Natural killer cell (primary cell): ENCODE measurements at places on chromosomes 4 and X.
A peak's percentile ranks its signal among the peaks of the same experiment; 100 is the strongest.

GRCh38 chr4:78162821-78163220, 105.7 kb downstream of the FRAS1 start:
- H3K4me1 ChIP-seq = peaks cover 10% of the 10 kb centered on the region
- no peaks in the 10 kb centered on the region for H3K36me3 ChIP-seq
- peaks cover 16% of the 10 kb centered on the region for H3K27me3 ChIP-seq
- DNase-seq = no peak
- H3K4me3 ChIP-seq = no peak overlapping the region

GRCh38 chr4:156336511-156336910, 382.8 kb upstream of the CTSO start:
- no peaks in the 10 kb centered on the region for H3K36me3 ChIP-seq
- no peak overlapping the region for H3K4me3 ChIP-seq
- H3K4me1 ChIP-seq = no peaks in the 10 kb centered on the region
- no peak for DNase-seq
- H3K27me3 ChIP-seq = no peaks in the 10 kb centered on the region

DNA sequence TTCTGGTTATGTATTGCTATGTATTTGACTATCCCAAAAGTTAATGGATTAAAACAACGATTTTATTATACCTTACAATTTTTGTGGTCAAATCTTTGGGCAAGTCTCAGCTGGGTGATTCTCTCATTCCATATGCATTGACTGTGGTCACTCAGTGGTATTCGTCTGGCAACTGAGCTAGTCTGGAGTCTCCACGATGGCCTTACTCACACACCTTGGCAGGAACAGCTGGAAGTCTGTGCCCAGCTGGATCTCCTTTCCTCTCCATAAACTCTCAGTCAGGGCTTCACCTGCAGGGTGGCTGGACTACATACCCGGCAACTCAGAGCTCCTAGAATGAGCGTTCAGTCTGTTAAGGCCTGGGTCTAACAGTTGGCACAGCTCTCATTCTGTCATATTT, 141.1 kb upstream of the WDFY3 start:
- no peak overlapping the region for H3K27ac ChIP-seq
- no peak overlapping the region for H3K4me3 ChIP-seq
- DNase-seq = no peak
- no peaks in the 10 kb centered on the region for H3K4me1 ChIP-seq

GRCh38 chr4:15427701-15428100, at the start of gene C1QTNF7:
TSS of gene C1QTNF7 (plus strand) at chr4:15428033. CDS start at chr4:15435744, 7,711 bp downstream.
- no peak within 1 kb of the TSS for H3K4me3 ChIP-seq
- no peak for DNase-seq
- H3K36me3 ChIP-seq = no peaks in the 10 kb centered on the region
- H3K27ac ChIP-seq = no peak within 1 kb of the TSS
- no peaks in the 10 kb centered on the region for H3K27me3 ChIP-seq
- H3K4me1 ChIP-seq = no peaks in the 10 kb centered on the region

- no peaks in the 10 kb centered on the region for H3K4me1 ChIP-seq
- H3K4me3 ChIP-seq = no peak overlapping the region
- no peaks in the 10 kb centered on the region for H3K36me3 ChIP-seq
Measured at GRCh38 chr4:3317656-3318211, 24.9 kb downstream of the RGS12 start.

DNA sequence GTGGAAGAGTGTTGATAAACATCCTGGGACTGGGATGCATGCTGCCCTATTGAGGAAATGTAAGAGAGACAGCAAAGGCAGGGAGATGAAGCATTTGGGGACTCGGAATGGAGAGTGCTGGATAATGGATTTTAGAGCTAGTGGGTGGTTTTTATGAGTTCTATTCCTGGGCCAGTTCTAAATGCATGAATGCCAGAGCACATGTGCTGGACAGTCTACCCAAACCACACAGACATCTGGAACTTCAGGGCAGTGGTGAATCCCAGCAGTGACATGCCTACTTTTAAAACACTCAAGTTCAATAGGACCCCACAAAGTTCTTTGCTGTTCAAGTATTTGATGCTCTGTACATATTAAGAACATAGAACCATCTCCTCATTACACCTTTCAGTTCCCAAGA, 133.9 kb downstream of the CBR4 start:
- peaks cover 7% of the 10 kb centered on the region for H3K4me1 ChIP-seq
- H3K4me3 ChIP-seq = no peak overlapping the region
- peaks cover 4% of the 10 kb centered on the region for H3K27me3 ChIP-seq
- H3K27ac ChIP-seq = no peak overlapping the region
- no peak for DNase-seq
- no peaks in the 10 kb centered on the region for H3K36me3 ChIP-seq

DNA sequence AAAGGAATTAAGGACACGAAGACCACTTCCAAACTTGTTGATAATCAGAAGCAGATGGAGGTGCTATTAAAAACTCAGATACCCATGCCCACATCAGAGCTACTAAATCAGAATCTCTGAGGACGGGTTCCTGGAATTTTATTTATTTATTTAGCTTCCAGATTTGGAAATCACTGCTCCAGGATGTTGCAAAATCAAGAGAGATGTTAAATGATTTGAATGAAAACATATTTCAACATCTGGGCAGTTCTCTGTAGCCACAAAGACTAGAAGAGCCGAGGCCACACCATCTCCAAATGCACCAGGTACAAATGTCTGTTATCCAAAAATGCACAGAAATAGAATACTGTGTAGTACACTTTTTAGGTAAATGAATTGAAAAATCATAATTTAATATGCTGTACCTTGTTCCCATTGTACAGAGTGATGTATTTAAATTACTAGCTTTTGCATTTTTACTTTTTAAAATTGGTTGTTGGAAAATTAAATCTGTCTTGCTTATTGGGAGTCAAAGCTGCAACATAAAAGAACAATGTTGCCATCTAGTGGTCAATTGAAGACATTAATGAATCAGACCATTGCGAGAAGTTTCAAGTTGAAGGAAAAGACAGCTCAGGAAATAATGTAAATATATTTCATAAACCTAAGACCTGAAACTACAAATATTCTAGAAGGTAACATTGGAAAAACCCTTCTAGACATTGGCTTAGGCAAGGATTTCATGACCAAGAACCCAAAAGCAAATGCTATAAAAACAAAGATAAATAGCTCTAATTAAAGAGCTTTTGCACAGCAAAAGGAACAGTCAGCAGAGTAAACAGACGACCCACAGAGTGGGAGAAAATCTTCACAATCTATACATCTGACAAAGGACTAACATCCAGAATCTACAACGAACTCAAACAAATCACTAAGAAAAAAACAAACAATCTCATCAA, 151.3 kb upstream of the TTC29 start:
- peak; percentile 67 for DNase-seq
- H3K4me1 ChIP-seq = no peaks in the 10 kb centered on the region
- no peaks in the 10 kb centered on the region for H3K27me3 ChIP-seq
- no peaks in the 10 kb centered on the region for H3K36me3 ChIP-seq
- no peak overlapping the region for H3K27ac ChIP-seq
- no peak overlapping the region for H3K4me3 ChIP-seq

- H3K27me3 ChIP-seq = no peaks in the 10 kb centered on the region
- no peaks in the 10 kb centered on the region for H3K4me1 ChIP-seq
- H3K27ac ChIP-seq = no peak overlapping the region
- H3K4me3 ChIP-seq = no peak overlapping the region
- H3K36me3 ChIP-seq = no peaks in the 10 kb centered on the region
Measured at GRCh38 chrX:103817502-103817901, 14.6 kb downstream of the RAB9B start.

DNA sequence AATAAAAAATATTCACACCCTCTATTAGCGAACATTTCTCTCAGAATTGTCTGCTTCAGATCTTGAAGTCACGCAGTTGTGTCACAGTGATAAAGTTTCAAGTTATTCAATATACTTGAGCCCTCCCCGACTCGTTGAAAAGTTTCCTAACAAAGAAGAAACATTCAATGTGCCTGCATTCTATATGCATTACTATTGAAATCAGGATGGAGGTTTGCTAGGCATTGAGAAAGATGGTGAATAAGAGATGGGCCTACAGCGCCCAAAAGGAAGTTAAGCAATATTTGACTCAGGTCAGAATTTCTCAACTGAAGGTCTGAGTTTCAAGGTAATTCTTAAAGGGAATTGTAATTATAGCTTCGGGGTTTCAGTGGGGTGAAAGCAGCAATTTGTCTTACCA, 6.1 kb downstream of the TCEANC start:
- DNase-seq = no peak
- peak overlapping the region; percentile 57 for H3K27ac ChIP-seq
- no peaks in the 10 kb centered on the region for H3K27me3 ChIP-seq
- H3K4me3 ChIP-seq = no peak overlapping the region

DNA sequence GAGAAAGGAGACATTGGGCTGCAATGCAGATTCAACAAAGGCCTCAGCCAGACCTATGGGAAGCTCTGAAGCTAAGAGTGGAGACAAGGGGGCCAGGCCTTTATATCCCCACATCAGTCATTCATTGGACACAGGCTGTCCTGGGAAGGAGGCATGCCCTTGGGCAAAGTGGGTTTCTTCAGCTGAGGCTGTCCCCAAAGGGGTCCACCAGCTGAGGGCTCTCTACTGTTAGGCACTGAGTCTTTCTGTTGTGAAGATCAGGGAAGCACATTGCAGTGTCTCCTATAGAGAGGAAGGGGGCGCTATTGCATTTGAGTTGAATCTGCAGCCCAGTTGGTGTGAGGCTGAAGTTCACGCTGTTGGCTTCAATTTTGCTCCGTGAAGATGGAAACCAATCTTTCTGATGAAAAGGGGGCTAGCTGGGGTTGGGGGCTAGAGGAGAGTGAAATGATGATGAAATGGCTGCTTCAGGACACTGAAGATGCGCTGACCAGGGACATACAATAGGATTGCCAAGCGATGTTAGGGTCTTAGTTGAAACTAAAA, 48.0 kb downstream of the SLC25A5 start:
- no peaks in the 10 kb centered on the region for H3K36me3 ChIP-seq
- no peak overlapping the region for H3K27ac ChIP-seq
- no peaks in the 10 kb centered on the region for H3K4me1 ChIP-seq
- H3K4me3 ChIP-seq = no peak overlapping the region

DNA sequence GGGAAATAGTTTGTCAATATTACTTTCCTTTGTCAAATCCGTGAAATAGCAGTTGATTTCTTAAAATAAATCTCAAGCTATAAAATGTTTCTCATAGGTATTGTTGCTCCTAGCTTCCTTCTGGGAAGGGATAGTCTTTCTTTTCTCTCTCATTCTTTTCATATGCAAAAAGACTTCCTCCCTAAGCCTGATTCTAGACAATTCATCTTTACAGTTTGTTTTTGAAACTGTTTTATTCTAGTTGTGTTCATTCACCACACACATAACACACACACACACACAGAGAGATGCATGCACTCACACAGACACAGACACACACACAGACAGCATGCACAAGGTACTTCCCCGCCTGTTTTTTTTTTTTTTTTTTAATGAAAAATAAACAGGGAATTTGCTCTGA, 18.2 kb downstream of the GLRA3 start:
- no peak overlapping the region for H3K27ac ChIP-seq
- no peaks in the 10 kb centered on the region for H3K36me3 ChIP-seq
- H3K4me3 ChIP-seq = no peak overlapping the region
- no peak for DNase-seq

GRCh38 chr4:184664445-184665210, 15.1 kb downstream of the PRIMPOL start:
- no peak overlapping the region for H3K27ac ChIP-seq
- H3K36me3 ChIP-seq = peaks cover 10% of the 10 kb centered on the region
- no peak overlapping the region for H3K4me3 ChIP-seq
- no peaks in the 10 kb centered on the region for H3K27me3 ChIP-seq

- DNase-seq = no peak
- no peaks in the 10 kb centered on the region for H3K27me3 ChIP-seq
- H3K4me3 ChIP-seq = no peak overlapping the region
- no peaks in the 10 kb centered on the region for H3K36me3 ChIP-seq
- no peak overlapping the region for H3K27ac ChIP-seq
Measured at GRCh38 chr4:1776521-1777161, 16.5 kb upstream of the FGFR3 start.

DNA sequence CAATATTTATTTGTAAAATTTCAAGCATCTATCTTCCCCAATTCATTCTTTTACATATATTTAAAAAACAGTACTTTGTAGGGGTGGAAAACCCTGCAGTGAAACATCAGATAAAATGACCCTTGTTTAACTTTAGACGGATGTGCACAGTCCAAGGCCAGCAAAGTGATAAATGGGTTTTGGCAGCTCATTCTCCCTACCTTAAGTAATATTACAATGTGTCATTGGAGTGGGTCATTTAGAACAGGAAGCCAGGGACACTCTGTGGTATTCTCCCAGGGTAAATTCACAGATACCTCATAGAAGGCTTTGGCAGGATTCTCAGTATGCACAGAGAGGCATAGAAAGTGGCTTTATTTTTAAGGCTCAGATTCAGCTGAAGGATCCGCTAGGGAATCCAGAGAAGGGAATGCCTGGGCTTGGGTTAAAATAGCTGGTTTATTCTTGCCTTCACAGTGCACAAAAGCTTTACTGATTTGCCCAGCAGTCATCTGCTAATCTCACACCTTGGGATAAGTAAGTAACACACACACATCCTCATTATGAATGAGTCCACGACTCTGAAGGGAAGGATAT, 206.7 kb downstream of the RASL11B start:
- no peak for DNase-seq
- no peaks in the 10 kb centered on the region for H3K36me3 ChIP-seq
- no peaks in the 10 kb centered on the region for H3K27me3 ChIP-seq
- H3K4me3 ChIP-seq = no peak overlapping the region

DNA sequence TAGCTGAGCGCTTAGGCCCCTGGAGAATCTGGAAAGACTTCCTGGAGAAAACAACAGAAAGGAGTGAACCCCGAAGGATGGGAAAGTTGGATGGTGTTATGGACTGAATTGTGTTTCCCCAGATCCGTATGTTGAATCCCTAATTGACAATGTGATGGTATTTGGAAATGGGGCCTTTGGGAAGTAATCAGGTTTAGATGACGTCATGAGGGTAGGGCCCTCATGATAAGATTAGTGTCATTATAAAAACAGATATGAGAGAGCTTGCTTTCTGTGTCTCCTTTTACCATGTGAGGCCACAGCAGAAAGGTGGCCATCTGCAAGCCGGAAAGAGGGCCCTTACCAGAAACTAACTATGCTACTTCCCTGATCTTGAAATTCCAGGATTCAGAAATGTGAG, 159.5 kb downstream of the QDPR start:
- no peak overlapping the region for H3K4me3 ChIP-seq
- H3K4me1 ChIP-seq = no peaks in the 10 kb centered on the region
- no peaks in the 10 kb centered on the region for H3K36me3 ChIP-seq
- H3K27me3 ChIP-seq = peaks cover 4% of the 10 kb centered on the region
- no peak overlapping the region for H3K27ac ChIP-seq

- no peaks in the 10 kb centered on the region for H3K36me3 ChIP-seq
- no peaks in the 10 kb centered on the region for H3K4me1 ChIP-seq
- H3K27me3 ChIP-seq = no peaks in the 10 kb centered on the region
- H3K27ac ChIP-seq = no peak overlapping the region
- DNase-seq = no peak
Measured at GRCh38 chr4:94668724-94669123, 89.0 kb upstream of the BMPR1B start.
